ENCODE measurements at places on chromosomes 12 and 14.

DNA sequence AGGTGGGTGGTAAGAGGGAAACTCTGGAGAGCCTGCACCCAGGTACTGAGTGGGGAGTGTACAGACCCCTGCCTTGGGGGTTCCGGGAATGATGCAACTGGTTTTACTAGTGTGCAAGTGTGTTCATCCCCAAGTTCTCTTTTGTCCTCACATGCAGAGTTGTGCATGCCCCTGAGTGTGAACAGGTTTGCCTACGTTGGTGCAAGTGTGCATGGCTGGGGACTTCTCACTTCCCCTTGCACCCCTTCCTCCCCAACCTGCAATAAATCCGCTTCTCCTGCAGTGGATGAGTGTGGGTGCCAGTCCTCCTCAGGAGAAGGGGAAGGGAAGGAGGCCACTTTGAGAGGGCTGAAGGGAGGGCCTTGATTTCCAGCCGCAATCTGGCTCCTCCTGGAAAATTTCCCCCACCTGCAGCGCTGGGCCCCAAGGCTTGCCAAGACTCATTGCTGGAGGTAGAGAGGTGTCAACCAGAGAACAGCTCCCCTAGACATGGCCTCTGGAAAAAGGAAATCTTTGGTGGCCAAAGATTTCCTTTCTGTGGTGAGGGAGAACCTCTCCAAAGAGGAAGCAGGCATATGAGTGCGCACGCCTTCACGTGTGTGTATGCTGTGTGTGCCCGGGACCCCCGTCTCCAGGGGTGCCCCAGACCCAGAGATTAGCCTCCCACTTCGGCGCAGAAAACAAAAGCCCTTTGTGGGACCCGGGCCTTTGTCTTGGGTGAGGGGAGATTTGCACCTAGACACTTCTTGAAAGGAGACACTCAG, 5.5 kb downstream of the AQP2 start:
- no peak for DNase-seq

- DNase-seq, result peak; percentile 34
Measured at GRCh38 chr14:91573894-91574837, 64.1 kb upstream of the PPP4R3A start.

GRCh38 chr12:11732715-11733114, 83.2 kb downstream of the ETV6 start:
- no peak for DNase-seq

DNA sequence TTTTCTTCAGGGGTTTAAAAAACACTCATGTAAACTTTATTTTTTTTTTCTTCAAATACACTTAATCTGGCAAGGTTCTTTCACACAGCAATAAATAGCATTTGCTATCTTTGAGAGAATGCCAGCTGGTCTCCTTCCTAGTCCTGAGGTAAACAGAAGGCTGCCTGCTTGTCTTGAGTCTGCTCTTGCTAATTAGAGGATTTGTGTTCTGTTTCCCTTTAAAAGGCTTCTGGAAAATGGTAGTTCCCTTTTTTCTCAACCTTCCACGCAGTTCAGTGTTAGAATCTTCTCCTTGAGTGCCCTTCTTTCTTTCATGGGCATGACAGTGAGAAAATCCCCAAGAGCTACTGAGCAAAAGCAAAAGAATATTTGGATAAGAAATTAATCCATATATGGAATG, 92.3 kb upstream of the DCN start:
- no peak for DNase-seq

DNA sequence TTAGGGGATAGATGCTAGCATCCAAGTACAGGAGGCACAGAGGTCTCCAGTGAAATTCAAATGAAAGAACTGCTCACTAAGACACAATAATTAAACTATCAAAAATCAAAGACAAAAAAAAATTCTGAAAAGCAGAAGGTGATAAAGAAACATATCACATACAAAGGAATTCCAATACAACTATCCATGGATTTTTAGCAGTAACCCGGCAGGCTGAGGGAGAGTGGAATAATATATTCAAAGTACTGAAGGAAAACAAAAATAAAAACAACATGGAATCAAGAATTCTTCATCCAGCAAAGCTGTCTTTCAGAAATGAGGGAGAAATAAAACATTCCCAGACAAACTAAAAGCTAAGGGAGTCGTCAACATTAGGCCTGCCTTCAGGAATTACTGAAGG, 31.9 kb downstream of the A2M start:
- DNase-seq, result no peak

DNA sequence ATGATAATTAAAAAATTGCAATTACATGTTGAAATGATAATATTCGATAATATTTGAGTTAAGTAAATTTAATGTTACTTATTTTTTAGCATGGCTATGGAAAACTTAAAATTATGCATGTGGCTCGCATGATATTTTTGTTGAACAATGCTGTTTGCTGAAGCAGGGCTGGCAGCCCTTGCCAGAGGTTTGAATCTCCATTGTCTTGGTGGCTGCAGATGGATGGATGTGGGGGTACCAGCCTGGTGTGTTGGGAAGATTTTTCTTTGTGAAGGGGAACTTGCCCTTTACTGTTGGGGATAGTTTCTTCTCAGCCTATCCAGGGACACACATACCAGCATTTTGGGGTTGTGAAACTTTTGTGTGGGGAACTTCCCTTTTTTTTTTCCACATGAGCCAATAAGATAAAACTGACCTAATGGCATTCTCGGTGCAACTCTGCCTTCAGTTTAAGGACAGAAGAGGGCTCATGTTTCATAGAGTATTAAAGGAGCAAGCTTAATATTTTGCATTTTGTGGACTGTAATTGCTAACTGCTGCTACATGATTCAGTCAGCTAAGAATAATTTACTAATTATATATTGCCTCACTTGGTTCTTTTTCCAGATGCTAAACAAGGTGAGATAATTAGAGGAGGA, 8.8 kb downstream of the RASSF3 start:
- no peak for DNase-seq

GRCh38 chr12:20494851-20495250, 126.5 kb downstream of the PDE3A start:
- DNase-seq, result no peak

- no peak for DNase-seq
Measured at GRCh38 chr12:84772281-84772680, 140.3 kb downstream of the SLC6A15 start.

DNA sequence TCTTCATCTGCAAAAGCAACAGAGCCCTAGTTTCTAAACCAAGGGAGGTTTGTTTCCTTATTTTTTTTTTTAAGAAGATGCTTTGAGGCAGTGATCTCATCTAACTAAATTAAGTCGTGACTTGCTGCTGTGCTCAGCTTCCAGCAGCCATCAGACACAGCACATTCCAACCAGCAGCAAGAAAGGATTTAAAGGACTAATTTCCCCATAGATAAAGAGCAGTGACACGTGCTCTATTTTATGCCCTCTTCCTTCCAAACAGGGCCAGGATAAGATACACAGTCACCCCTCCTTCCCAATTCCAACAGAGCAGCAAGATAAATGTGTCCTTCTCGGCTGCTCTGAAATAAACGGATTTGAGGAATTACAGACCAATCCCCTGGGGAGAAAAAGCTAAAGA, 81.7 kb downstream of the PRKAB1 start:
- DNase-seq, result no peak

DNA sequence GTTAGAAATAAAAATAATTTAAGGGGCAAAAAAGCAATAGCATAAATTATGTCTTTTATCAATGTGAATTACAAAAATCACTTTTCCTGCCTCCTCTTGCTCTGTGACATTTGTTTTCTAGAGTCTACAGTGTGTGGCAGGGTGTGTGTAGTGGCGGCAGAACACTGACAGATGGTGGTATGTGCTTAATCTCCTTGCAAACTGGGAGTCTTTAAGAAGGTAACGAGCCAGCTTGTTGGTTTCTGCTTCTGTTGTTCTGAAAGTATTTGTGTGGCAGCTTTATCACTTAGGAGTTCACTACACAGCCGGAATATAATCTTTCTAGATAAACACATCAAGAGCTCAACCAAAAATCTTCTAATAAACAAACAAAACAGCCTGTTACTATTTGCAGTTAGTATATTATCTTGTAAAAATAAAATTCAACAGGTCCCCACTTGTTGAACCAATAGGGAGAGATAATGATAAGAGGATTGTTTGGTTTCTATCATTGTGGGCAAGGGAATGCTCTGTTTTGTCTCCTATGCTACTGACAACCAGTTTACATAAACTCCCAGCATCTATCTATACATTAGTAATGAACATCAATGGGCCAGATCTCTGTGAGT, 13.0 kb downstream of the CDKL1 start:
- DNase-seq, result no peak

- DNase-seq, result no peak
Measured at GRCh38 chr14:24075485-24076301, 4.3 kb downstream of the CPNE6 start.

DNA sequence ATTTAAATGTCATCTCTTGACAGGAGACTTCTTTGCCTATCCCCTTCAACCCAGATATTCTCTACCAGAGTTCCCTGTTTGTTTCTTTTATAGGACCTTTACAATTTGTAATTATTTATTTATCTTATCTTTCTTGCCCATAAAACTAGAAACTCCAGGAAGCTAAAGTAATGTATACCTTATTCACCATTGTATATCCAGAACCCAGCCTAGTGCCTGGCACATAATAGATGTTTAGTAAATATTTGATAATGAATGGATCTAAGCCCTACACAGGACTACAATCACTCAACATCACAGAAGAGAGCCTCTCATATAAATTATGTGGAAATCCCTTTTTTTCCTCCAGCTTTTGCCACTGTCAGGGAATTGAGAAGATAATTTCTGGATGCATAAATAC, 125.6 kb upstream of the CNOT2 start:
- no peak for DNase-seq

GRCh38 chr12:82688596-82688995, 1.9 kb downstream of the TMTC2 start:
- no peak for DNase-seq

GRCh38 chr12:4530160-4530559, 8.5 kb upstream of the RAD51AP1 start:
- no peak for DNase-seq

DNA sequence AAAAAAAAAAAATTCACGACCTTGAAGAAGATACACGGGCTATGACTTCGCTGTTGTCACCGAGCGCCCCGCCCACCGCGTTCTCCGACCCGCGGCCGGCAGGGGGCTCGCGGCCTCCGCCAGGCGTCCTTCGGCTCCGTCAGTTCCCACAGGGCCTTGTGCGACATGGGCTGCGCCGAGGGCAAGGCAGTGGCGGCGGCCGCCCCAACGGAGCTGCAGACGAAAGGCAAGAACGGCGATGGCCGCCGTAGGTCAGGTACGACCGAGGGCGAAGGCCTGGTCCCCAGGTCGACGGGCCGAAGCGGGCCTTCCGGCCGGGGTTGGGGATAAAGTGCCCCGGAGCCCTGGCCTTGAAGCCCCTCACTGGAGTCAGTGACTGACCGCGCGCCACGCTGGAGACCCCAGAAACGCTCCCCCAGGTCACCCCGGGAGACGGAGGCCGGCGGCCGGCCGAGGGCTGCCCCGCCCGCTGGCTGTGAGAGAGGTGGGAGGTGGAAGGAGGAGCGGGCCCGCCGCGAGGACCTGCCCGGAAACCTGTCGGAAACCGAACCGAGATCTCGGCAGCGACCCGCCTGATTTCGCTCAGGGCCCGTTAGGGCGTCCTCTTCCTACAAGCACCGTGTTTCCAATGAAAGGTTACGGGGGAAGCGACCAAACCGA, at the start of gene TXNRD1:
TXNRD1 (plus strand) TSS at position 142 of the 660 bp plus-strand sequence; CDS start at position 166, 24 bp downstream.
- DNase-seq, result peak; percentile 76

DNA sequence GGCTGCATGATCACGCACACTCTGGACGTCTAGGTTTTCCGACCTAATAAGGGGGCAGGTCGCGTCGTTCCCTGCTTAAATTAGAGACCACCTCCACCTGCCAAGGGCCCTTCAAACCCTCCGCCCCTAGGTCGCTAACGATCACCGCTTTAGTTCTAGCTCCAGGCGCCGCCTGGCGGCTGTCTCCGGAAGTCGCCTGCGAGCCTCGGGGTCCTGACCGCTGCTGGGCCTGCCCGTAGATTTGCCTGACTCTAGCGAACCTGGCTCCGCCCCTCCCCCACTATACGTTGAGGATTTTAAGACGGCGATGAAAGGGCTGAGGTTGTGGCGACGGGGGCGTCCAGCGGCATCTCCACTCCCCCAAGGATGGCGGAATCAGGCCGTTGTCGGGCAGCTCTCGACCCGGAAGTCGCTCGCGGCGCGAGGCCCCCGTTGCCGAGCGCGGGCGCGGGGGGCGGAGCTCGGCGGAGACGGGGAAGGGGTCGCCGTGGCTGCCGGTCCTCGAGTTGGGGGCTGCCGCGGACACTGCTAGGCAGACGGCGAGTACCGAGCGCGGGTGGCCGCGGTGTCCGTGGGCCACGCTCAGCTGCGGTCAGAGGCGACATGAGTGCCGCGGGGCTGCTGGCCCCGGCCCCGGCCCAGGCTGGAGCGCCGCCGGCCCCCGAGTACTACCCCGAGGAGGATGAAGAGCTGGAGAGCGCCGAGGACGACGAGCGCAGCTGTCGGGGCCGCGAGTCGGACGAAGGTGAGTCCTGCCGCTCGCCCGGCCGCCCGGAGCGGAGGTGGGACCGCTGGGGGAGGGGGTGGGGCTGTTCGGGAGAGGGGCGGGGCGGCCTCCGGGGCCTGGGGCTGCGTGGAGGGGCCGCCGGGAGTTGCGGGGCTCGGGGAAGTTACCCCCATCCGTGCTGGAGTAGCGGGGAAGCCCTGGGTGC, at the start of gene SUDS3:
SUDS3 (plus strand) TSS at position 467 of the 932 bp plus-strand sequence; CDS start at position 604, 137 bp downstream.
- peak; percentile 72 for DNase-seq

DNA sequence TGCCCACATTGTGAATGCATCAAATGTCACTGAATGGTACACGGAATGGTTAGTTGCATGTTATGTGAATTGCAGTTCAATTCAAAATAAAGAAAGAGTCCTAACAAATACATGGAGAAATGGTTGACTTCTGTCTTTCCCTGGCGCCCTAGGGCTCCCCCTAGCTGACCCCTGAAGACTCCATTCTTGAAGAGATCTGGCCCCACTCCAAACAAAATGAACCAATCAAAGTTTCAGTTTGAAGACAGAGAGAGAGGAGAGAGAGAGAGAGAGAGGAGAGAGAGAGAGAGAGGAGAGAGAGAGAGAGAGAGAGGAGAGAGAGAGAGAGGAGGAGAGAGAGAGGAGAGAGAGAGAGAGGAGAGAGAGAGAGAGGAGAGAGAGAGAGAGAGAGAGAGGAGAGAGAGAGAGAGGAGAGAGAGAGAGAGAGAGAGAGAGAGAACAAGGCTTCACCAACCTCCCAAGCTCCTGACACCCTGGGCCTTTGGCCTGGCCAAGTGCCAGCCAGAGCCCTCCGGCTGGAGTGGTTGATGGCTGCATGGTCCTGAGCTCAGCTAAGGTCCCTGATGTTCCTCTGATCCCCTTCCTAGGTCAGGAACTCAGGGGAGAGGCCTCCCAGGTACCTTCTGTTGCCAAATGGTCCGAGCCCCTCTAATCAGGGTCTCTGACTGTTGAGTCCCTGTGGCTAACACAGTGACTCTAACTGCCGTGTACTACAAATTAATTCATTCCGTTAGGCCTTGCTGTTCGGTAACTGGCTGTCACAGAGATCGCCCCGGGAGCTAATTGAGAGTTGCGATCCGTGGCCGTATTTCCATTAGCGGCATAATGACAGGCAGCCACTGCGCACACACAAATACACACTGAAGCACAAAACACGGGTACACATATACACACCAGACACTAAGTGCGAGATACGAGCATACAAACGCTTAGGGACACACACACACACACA, 188.8 kb downstream of the ESRRB start:
- DNase-seq, result no peak

- no peak for DNase-seq
Measured at GRCh38 chr12:94285943-94286582, 137.7 kb downstream of the PLXNC1 start.

All from HTR-8/SVneo (cell line).